ENCODE measurements at places on chromosomes 16 and 17.

DNA sequence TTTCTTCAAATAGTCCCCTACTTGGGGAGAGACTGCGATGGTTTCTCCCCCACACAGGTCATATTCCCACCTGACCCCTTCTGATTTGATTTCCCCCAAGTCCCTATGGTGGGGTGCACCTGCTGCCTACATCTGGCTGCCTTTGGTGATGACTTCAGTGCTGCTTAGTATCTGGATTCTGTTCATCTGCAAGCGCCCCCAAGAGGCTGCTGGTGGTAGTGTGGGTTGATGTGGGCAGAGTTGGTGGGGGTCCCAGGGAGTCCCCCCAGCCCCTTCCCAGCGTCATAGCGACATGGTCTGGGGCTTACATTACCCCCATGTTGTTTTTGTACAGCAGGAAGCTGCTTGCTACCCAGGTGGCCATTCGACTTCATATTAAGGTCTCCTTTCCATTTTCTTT lies 99.2 kb downstream of the NTN1 start:
- H3K27ac ChIP-seq = no peak overlapping the region
- DNase-seq = no peak
- H3K27me3 ChIP-seq = peaks cover 5% of the 10 kb centered on the region
- no peak overlapping the region for H3K4me3 ChIP-seq

GRCh38 chr17:74094651-74095050 lies 108.8 kb upstream of the RPL38 start:
- H3K4me1 ChIP-seq = no peaks in the 10 kb centered on the region
- no peak overlapping the region for H3K27ac ChIP-seq
- no peak for DNase-seq

GRCh38 chr16:50360033-50360778 lies 8.6 kb downstream of the BRD7 start:
- no peak overlapping the region for H3K4me3 ChIP-seq
- DNase-seq = no peak
- peaks cover 42% of the 10 kb centered on the region for H3K36me3 ChIP-seq
- no peaks in the 10 kb centered on the region for H3K27me3 ChIP-seq

GRCh38 chr17:29331708-29332085 lies 37.7 kb upstream of the NUFIP2 start:
- no peak for DNase-seq
- H3K36me3 ChIP-seq = no peaks in the 10 kb centered on the region
- no peak overlapping the region for H3K4me3 ChIP-seq
- no peaks in the 10 kb centered on the region for H3K4me1 ChIP-seq

DNA sequence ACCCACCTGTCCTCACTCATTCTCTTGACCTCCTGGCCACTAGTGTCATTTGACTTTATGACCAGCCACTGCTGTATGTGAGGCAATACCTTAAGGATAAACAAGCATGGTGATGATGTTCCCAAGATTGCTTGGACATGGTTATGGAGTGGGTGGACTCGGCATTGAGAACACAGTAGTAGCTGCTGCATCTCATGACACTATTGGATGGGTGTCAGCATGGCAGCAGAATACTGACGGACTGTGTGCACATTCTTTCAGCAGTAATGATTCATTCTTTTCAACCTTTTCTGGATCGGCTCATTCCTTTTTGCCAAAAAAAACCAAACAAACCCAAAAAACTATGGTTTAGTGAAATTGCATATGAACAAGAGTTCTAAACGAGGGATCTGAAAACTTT lies 13.5 kb downstream of the SPECC1 start:
- H3K4me3 ChIP-seq = no peak overlapping the region
- H3K36me3 ChIP-seq = no peaks in the 10 kb centered on the region
- peaks cover 22% of the 10 kb centered on the region for H3K27me3 ChIP-seq
- DNase-seq = no peak
- no peak overlapping the region for H3K27ac ChIP-seq

DNA sequence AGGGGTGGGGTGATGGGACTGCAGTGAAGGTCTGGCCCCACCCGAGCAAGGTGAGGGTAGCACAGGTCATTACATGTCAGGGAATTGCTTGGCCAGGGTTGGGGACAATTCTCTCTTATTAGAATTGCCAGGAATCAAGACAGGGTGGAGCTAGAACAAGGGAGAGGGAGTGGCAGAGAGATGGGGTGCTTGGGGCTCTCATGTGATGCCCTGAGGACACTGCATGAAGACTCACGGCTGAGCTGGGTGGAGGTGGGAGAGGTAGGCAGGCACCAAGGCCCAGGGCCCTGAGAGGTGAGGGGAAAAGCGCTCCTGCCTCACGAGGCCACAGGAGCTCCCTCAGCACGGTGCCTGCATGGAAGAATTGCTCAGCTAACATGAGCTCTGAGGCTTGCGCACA lies 3.6 kb downstream of the DPEP1 start:
- H3K4me3 ChIP-seq = no peak overlapping the region
- no peaks in the 10 kb centered on the region for H3K4me1 ChIP-seq
- H3K27me3 ChIP-seq = no peaks in the 10 kb centered on the region
- H3K36me3 ChIP-seq = no peaks in the 10 kb centered on the region

- no peak overlapping the region for H3K4me3 ChIP-seq
- H3K27ac ChIP-seq = peak overlapping the region; percentile 54
- peaks cover 2% of the 10 kb centered on the region for H3K36me3 ChIP-seq
- peaks cover 4% of the 10 kb centered on the region for H3K27me3 ChIP-seq
- H3K4me1 ChIP-seq = peaks cover 23% of the 10 kb centered on the region
- DNase-seq = peak; percentile 48
Measured at GRCh38 chr17:36072431-36073121, 8.5 kb downstream of the CCL18 start.

DNA sequence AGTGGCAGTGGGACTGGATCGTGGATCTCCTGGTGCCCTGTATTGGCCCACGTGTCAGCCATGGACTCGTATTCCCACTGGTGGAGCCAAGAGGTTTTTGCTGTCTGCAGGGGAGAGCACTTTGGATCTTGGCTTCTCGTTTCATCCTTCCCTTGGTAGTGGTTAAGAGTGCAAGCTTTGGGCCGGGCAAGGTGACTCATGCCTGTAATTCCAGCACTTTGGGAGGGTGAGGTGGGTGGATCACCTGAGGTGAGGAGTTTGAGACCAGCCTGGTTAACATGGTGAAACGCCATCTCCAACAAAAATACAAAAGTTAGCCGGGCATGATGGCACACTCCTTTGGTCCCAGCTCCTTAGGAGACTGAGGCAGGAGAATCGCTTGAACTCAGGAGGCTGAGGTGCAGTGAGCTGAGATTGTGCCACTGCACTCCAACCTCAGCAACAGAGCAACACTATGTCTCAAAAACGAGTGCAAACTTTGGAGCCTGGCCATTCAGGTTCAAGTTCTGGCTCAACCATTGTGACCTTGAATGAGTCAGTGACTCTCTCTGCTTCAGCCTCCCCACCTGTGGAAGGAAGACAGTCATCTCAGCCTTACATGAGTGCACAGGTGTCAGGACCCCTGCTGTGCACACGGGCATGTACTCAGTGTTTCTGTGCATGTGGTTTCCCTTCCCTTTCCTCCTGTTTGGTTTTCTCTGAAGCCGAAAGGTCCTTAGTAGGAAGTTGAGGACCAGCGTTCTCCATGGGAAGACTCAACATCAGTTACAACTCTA lies 57.4 kb downstream of the PLCG2 start:
- DNase-seq = no peak
- no peaks in the 10 kb centered on the region for H3K36me3 ChIP-seq
- H3K27me3 ChIP-seq = peaks cover 5% of the 10 kb centered on the region
- H3K4me1 ChIP-seq = peaks cover 26% of the 10 kb centered on the region
- H3K4me3 ChIP-seq = no peak overlapping the region

GRCh38 chr17:61255647-61256046 lies 144.0 kb upstream of the TBX2 start:
- no peak overlapping the region for H3K4me3 ChIP-seq
- H3K4me1 ChIP-seq = peaks cover 10% of the 10 kb centered on the region
- H3K27me3 ChIP-seq = peaks cover 2% of the 10 kb centered on the region
- no peak for DNase-seq

DNA sequence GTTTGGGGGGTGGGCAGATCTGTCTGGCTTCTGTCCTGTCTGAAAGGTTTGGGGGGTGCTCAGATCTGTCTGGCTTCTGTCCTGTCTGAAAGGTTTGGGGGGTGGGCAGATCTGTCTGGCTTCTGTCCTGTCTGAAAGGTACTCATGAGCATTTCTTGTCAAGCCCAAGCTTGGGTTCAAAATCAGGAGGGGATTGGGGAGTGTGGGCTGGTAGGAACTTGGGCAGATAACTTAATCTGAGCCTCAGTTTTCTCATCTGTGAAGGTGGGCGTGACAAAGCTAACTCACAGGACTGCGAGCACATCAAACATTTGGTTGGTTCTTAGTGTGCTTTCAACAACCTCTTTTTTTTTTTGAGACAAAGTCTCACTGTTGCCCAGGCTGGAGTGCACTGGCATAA lies 35.2 kb downstream of the HAPSTR1 start:
- peak overlapping the region; percentile 77 for H3K27ac ChIP-seq
- H3K27me3 ChIP-seq = no peaks in the 10 kb centered on the region
- H3K36me3 ChIP-seq = peaks cover 6% of the 10 kb centered on the region

DNA sequence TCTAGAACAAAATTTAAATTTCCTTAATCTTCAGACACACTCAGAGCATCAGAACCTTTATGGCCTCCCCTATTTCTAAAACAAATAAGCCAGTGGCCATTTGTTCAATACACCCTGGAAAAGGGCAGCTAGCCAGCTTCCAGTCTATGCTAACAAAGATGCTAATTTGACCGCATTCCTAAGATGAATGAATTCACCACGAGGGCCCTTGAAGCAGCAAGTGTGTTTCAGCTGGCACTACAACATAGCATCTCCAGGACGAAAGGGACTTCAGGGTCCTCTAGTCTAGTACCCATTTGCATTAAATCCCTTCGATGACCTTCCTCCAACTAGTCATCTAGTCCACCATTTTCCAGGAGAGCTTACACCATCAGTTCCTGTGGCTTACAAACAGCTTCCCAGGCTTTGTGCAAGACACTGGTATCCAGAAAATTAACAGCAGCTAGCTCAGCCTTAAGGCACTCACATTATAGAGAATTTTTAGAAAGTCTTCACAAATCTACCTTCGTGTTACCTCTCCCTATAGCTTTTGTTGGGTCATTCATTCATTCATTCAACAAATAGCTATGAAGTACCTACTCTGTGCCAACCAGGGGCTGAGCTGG lies 10.9 kb downstream of the KRT37 start:
- H3K36me3 ChIP-seq = no peaks in the 10 kb centered on the region
- H3K4me1 ChIP-seq = peaks cover 7% of the 10 kb centered on the region
- H3K27me3 ChIP-seq = peaks cover 10% of the 10 kb centered on the region

DNA sequence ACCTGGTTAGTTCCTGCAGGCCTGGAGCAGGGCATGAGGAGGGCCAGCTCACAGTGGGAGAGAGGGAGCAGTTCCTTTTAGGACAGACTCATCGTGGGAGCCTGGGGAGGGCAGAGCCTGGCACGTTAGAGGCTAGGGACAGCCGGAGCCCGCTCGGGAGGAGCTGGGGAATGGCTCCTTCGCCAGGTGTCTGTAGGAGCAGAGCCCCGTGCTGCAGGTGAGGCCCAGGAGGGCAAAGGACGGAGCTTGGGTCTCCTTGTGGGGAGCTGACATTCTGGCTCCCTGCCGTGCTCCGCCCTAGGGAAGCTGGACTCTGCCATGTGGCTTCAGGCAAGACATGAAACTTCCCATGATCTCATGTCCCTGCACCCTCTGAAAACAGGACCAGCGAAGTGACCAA lies 18.7 kb upstream of the MTSS2 start:
- no peak overlapping the region for H3K27ac ChIP-seq
- H3K27me3 ChIP-seq = no peaks in the 10 kb centered on the region
- H3K4me3 ChIP-seq = no peak overlapping the region
- no peak for DNase-seq
- no peaks in the 10 kb centered on the region for H3K36me3 ChIP-seq

GRCh38 chr17:75301049-75301448 lies 11.8 kb upstream of the SLC25A19 start:
- peaks cover 3% of the 10 kb centered on the region for H3K36me3 ChIP-seq
- peaks cover 12% of the 10 kb centered on the region for H3K4me1 ChIP-seq
- H3K27me3 ChIP-seq = no peaks in the 10 kb centered on the region
- no peak overlapping the region for H3K27ac ChIP-seq
- no peak overlapping the region for H3K4me3 ChIP-seq

GRCh38 chr17:77572065-77572601 lies 386.4 kb upstream of the TNRC6C start:
- no peaks in the 10 kb centered on the region for H3K36me3 ChIP-seq
- DNase-seq = no peak
- H3K27me3 ChIP-seq = peaks cover 41% of the 10 kb centered on the region
- no peak overlapping the region for H3K4me3 ChIP-seq
- H3K4me1 ChIP-seq = peaks cover 6% of the 10 kb centered on the region

DNA sequence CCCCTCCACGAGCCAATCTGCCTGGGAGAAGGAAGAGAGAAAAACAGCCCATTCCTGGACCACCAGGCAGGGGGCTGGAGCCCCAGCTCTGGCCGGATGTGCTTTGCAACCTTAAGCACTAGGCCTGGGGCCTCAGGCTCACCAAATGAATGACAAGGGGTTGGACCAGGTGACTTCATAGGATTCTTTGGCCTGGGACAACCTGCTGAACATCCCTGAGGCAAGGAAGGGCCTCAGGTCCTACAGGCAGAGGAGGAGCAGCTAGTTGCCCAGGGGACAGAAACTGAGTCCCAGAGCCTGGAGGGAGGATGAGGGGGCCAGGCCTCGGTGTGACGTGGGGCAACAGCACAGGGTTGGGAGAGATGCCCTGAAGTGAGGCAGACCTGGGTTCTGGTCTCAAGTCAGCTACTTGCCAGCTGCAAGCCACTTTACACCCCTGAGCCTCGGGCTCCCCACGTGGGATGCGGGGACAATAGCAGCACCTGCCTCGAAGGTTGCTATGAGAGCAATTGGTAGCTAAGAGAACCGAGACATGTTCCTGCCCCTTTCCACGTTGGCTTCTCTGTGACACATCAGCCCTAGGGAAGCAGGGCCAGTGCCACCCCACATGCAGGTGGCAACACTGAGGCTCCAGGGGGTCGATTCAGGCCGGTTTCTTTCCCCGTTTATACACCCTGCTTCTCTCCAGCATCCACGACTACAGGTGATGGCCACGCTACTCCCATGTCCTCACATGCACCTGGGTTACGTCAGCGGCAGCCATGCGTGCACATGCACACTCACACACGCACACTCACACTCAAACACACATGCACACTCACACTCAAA lies 42.6 kb downstream of the CFAP20 start:
- no peak for DNase-seq
- H3K27ac ChIP-seq = no peak overlapping the region
- H3K27me3 ChIP-seq = no peaks in the 10 kb centered on the region
- no peak overlapping the region for H3K4me3 ChIP-seq
- no peaks in the 10 kb centered on the region for H3K4me1 ChIP-seq

- H3K4me3 ChIP-seq = no peak overlapping the region
- H3K4me1 ChIP-seq = no peaks in the 10 kb centered on the region
- no peak for DNase-seq
- peaks cover 10% of the 10 kb centered on the region for H3K27me3 ChIP-seq
Measured at GRCh38 chr17:725084-725483, 7.3 kb upstream of the TLCD3A start.

- H3K4me3 ChIP-seq = peak overlapping the region; percentile 30
- H3K27me3 ChIP-seq = no peaks in the 10 kb centered on the region
- peaks cover 13% of the 10 kb centered on the region for H3K36me3 ChIP-seq
Measured at GRCh38 chr16:88806491-88807111, 3.0 kb downstream of the CDT1 start.

GRCh38 chr17:45784293-45784740 lies at the start of gene CRHR1:
TSS of gene CRHR1 (plus strand) at chr17:45784320. CDS start at chr17:45784545, 225 bp downstream.
- H3K36me3 ChIP-seq = no peaks in the 10 kb centered on the region
- H3K4me3 ChIP-seq = peak within 1 kb of the TSS; percentile 81
- no peak for DNase-seq
- peak within 1 kb of the TSS; percentile 29 for H3K27ac ChIP-seq

Measured in activated T-helper 1 cell treated with anti-CD3 and anti-CD28 coated beads, Interleukin-12 subunit alpha, Interleukin-12 subunit beta, Interleukin-2, Interleukin-4 antibody, amounts not matched to agents 30 ng/mL and 10 ng/mL and 1 ng/mL, durations not matched to agents 14 hours and 24 hours and 36 hours (primary cell).